ENCODE measurements at places on chromosomes 1 and 21.
A peak's percentile ranks its signal among the peaks of the same experiment; 100 is the strongest.

DNA sequence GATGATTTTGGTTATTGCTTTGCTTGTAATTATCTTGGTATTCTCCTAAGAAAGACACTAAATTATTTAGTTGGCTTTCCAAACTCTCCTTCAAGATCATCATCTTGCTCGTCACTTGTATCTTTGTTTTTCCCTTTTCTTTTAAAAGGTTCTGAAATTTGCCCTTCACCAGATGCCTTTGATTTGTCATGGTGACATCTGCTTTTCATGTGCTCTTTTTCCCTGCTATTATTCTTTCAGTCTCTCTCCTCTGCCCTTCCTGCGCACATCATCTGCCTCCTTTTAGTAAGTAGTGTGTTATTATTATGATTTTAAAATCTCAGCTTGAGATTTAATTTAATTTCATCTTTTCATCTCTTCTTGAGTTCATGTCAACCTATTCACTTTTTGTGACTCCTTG lies 92.1 kb downstream of the BACH1 start:
- DNase-seq, result no peak

DNA sequence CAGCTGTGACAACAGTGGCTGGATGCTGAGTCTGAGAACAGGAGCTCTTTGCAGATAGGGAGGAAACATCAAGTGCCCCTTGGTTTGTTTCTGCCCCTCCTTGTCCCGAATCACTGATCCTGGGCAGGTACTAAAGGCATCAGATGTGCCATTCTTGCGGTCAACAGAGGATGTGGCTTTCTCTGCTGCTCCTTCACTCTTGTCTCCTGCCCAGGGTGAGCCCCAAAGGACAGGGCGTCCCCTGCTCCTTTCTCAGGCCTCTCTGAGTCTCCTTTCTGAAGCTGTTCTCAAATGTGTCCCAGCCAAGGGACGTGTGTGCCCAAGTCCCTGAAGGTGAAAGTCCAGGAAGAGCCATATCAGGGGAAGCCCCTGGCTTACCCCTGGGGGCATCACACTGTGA lies 31.7 kb downstream of the SLC37A1 start:
- DNase-seq, result no peak

- no peak for DNase-seq
These were observed 4.8 kb downstream of the LMOD1 start for GRCh38 chr1:201941420-201942128.

DNA sequence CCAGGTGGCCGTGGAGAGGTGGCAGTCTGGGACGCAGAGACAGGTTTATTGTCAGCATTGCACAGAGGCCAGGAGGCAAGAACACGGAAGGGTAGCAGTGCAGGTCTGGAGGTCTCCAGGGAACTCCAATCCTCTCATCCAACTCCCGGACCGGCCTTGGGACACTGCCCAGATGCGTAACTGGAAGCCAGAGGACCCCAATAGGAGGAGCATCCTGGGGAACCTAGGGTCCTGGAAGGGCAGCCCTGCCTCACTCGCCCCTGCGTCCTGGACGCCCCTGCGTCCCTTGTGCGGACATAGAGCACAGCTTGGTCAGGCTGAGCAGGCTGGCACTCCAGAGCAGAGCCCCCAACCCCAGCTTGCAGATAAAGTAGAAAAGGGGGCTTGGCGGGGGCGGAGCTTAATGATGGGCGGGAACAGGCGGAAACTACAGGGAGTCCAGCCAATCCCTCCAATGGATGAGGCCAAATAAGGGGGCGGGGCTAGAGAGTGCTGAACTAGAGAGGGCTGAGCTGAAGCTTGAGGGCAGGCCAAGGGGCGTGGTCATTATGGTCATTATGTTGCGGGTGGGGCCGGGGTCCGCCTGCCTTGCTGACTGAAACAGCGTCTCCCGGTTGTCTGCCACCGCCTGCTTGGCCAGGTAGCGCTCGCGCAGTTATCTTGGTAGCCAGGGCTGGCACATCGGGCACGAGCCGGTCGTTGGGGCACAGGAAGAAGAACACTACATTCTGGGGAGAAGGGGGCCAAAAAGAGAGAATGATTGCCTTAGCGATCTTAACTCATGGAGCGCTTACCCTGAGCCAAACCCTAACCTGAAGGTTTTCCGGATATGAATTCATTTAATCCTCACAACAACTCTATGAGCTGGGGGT lies 3.7 kb upstream of the ARHGEF19 start:
- peak; percentile 65 for DNase-seq

DNA sequence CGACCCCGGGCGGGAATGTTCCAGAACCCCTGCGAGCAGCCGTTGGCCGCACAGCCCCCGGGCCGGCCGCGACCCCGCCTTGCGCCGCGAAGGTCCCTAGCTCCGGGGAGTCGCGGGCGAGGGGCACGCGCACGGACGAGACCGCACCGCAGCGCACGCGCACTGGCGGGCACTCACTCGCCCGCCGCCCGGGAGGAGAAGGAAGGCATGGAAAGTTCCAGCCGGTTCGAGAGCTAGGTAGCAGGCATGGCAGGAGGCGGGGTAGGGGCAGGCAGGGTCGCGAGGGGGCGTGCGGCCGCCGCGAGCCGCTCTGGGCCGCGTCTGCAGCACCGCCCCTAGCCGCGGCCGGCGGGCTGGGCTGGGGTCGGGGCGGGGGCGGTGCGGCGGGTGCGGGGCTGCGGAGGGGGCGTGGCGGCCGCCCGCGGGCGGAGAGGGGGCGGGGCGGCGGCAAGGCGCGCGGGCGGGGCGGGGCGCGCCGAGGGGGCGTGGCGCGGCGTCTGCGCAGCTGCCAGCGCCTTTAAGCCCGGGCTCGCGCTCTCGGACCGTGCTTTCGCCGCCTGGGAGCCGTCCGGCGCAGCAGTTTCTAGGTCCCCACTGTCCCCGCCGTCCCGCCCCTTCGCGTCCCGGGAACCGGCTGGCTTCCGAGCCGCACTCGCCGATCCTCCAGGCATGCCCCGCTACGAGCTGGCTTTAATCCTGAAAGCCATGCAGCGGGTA lies at the start of the genes MRPS6 and SLC5A3:
MRPS6 (plus strand) TSS at position 547 of the 717 bp plus-strand sequence; CDS start at position 670, 123 bp downstream.
SLC5A3 (plus strand) TSS at position 547 of the 717 bp plus-strand sequence. CDS start 21,621 bp downstream, outside the sequence.
- DNase-seq, result peak; percentile 93

GRCh38 chr1:235990330-235990795 lies 74.5 kb downstream of the NID1 start:
- DNase-seq, result no peak

DNA sequence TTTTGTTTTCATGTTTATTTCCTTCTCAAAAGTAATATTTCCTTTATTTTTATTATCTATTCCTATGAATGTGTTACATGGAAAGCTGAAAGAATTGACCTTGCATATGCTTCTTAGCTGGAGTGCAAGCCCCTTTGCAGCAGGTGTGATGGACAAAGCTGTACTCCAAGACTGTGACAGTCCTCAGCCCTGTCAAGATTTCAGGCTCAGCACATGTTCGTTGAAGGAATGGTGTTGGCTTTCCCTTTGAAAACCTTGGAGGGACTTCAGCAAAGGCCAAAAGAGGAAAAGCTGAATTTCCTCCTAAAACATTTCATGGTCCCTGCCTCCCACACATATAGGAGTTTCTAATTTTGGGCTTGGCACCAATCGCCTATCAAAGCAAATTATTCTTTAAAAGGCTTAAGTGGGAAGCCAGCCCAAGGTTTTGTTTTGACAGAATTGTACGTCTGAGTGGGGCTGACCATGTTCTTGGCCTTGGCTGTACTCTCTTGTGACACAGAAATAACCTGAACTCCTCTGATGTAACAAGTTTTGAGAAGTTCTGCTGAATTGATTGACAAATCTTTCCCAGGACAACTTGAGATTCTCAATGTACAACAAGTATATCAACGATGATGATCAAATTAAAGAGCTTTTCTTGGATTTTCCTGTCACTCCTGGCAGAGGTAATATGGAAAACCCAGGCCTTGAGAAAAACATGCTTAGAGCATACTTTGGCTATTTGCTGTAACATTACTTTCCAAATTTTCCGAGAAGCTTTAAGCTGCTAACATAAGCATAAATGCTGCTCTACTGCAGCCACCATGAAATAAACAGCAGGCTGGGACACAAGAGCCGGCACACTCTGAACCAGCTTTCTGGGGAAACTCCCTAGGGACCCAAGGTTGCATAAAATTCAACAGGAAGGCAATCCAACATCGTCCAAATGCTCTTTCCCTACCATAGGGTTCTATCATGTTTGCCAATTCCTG lies 135.7 kb upstream of the ZNF648 start:
- DNase-seq, result peak; percentile 64

DNA sequence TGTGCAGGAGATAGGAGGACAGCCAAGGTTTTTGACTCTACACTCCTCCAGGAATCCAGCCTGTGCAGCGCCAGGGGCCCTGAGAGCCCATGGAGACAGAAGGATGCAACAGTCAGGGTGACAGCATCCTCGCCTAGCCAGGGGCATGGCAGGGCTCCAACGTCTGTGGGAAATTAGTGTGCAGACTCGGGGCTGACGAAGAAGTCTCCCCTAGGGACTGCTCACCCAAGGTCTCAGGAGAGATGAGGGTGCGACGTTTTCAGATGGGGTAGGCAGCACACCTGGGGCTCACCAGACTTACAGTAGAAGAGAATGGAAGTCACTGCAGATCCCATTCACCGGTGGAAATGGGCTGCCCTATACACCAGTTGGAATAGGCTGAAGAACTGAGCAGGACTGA lies 241.7 kb downstream of the SETD4 start:
- no peak for DNase-seq

DNA sequence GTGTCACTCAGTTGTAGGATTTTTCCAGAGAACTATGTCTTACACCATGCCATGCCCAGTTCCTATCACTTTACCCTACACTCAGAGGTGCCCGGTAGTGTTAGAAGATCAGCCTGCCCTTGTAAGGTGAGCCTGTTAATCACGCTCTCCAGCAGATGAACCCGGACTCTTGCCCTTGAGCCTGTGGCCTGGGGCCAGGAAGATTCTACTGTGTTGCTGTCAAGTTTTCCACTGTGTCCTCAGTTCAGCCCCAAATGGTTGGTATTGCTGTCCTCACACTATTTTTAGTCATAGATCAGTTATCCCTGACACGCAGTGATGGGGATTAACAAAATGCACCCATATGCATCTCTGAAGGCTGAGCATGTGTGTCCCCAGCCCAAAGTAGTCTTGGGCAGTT lies 105.0 kb upstream of the SPAG17 start:
- DNase-seq, result no peak

GRCh38 chr1:23796466-23797271 lies 3.9 kb downstream of the GALE start:
- no peak for DNase-seq

GRCh38 chr1:155175927-155176371 lies 2.3 kb downstream of the TRIM46 start:
- DNase-seq, result peak; percentile 30

DNA sequence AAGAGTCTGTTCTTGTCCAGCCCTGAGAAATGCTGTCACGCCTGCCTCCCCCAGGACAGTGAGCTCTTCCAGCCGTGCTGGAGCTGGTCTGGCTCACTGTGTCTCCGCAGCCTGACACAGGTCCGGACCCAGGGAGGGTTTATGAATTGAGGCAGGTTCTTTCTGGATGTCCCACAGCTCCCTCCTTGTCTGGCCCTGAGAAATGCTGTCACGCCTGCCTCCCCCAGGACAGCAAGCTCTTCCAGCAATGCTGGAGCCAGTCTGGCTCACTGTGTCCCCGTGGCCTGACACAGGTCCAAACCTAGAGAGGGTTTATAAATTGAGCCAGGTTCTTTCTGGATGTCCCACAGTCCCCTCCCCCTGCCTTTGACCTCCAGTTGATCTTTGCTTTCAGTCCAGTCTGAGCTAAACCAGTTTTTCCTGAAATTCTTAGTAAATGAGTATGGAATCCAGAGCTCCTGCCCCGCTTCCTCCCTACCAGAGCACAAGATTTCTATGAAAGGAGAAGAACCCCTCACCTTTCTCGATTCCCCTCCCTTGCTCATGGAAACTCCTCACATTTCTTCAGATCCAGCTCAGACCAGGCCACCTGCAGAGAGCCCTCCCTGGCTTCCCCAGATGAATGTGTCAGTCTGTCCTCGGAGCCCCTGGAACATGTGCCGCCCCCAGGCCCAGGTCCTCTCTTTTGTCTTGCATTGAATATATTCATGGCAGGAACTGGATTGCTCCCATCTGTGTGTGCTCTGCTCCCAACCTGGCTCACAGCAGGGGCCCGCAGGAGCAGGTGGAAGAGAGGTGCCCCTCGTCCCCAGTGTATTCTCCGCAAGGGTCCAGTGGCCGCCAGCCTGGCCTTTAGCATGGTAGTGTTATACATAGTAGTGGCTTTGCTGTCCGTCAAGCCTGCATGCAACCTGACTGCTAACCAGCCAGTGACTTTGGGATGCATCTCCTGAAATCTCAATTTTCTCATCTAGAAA lies 116.3 kb downstream of the EPHB2 start:
- no peak for DNase-seq

DNA sequence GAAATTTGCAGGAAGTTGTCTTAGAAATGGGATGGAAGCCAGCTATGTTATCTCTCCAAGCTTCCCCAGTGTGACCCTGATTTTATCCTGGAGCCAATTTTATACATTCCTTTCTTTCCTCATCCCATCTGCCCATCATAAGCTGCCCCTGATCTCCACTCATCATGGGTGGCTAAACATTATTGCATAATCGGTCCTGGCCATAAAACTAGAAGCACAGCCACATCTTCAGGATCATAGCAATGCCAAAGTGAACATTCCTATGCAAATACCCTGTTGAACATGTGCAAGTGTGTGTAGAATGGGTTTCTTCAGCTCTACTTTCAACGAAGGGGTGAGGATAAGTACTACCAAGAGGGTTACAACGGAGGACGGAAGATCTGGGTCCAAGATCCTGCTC lies 50.6 kb upstream of the COG2 start:
- DNase-seq, result no peak

DNA sequence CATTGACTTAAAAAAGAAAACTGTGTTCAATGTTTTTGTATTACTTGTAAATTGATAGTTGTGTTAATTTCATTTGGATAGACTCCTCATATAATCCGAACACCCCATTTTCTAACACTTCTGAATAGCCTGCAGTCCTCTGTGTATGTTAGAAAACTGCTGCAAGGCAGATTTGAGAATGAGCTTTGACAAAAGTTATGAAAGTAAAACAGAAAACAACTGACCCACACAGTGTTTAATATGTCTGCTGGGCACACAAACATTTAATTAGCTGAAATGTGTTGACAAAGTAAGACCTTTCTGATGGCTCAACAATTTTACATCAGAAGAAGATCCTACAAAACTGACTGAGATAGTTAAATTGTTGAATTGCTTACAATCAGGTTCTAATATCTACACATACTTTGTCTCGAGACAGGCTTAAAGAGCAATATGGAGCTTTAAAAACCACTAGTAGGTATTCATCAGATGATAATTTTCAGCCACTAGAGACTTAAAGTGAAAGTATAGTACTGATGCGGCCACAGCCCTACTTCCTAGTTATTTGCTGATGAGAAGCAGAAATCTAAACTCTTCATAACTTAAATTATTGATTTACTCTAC lies 40.0 kb upstream of the PRMT6 start:
- no peak for DNase-seq

- DNase-seq, result peak; percentile 80
These were observed 37.7 kb upstream of the MAP10 start for GRCh38 chr1:232767305-232768074.

DNA sequence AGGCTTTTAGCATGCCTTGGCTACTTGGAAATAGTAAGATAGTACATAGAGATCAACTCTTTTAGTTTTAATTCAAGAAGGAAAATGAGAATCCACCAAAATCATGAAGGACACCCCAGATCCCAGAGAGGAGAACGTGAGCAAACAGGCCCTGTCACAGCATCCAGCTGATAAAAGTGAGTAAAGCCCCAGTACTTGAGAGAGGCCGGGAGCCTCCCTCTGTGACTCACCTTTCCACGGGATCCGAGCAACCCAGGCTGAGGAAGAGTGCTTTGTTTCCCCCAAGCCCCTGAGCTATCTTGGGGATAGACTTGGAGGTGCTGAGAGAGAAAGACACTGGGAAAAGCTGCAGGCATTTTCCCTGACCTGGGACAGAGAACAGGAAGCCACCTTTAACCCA lies 238.6 kb downstream of the DUSP10 start:
- no peak for DNase-seq

- DNase-seq, result no peak
These were observed 4.8 kb upstream of the COX20 start for GRCh38 chr1:244830639-244831038.
